ENCODE measurements at places on chromosomes 5 and 9.

- DNase-seq = no peak
These were observed 485.1 kb downstream of the CSNK1G3 start for GRCh38 chr5:123997064-123997461.

- no peak for DNase-seq
These were observed 197.5 kb downstream of the PCSK5 start for GRCh38 chr9:76087976-76088375.

DNA sequence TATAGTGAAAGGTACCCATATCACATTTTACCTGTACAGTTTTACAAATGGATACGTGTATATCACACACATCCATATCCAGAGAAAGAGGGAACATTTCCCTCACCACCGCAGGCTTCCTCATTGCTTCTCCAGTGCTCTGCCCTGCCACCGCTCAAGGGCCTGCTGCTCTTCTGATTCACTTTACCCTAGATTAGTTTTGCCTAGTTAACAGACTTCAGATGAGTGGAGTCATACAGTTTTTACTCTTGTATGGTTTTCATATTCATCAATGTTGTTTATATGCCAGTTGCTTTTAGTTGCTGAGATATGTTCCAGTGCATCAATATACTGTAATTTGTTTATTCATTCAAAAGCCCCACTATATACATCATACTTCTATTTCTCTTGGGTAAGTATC is 53.9 kb upstream of the POMT1 start:
- DNase-seq = no peak

GRCh38 chr5:156526081-156526925 is 199.3 kb downstream of the SGCD start:
- no peak for DNase-seq

GRCh38 chr5:135038813-135039270 is 4.8 kb upstream of the PITX1 start:
- no peak for DNase-seq

DNA sequence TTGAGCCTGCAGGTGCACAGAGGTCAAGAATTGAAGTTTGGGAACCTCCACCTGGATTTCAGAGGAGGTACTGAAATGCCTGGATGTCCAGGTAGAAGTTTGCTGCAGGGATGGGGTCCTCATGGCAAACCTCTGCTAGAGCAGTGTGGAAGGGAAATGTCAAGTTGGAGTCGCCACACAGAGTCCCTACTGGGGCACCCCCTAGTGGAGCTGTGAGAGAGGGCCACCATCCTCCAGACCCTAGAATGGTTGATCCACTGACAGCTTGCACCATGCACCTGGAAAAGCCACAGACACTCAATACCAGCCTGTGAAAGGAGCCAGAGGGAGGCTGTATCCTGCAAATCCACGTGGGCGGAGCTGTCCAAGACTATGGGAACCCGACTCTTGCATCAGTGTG is 78.0 kb downstream of the GABRA1 start:
- DNase-seq = no peak

DNA sequence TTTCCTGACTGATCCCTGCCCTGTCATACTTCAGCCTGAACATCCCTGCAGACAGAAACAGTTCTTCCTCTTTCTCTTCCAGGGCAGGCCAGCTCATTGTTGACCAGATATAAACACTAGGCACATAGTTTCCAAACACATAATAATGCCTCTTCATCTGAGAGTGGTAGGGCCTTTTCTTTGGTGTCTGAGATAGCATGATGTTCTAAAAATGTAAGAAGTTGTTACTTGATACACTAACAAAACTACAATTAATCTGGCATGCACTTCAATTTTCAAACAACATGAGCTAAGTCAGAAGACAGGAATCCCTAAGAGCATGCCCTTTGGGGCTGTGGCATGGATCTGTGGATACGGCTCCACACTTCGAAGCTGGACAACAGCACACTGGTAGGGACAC is 246.6 kb downstream of the SPOCK1 start:
- no peak for DNase-seq

- DNase-seq = no peak
These were observed 14.2 kb upstream of the AGGF1 start for GRCh38 chr5:77015938-77016569.

DNA sequence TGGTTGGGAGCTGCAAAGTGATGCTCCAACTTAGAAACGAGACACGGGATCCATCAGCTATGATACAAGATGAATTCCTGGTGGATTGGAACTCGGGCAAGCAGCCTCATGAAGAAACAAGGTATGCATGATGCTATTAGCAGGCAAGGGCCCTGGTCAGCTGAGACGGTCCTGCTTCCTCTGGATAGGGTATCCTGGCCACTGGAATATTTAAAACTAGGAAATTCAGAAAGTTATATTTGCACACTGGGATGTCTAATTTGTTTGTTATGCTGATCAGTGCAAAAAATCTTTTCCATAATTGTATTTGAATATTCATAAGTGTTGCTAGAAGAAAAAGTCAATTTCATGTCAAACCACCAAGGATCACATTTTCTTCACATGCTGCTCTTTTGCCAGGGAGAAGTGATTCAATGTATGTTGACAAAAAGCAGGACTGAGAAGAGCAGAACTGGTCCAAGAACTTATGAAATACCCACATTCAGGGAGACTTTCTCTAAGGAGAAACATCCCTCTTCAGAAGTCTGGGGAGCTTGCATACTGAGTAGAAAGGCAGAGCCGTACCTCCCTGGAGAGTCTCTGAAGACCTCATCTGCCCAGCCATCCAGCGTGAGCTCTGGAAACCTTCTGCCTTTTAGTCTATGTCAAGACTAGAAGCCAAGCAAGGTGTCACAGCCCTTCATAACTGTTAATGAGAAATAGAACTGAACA is 6.7 kb upstream of the NXNL2 start:
- no peak for DNase-seq

GRCh38 chr9:105194234-105194633 is 50.2 kb upstream of the SLC44A1 start:
- DNase-seq = no peak

GRCh38 chr9:118215549-118215948 is 511.3 kb downstream of the TLR4 start:
- no peak for DNase-seq

DNA sequence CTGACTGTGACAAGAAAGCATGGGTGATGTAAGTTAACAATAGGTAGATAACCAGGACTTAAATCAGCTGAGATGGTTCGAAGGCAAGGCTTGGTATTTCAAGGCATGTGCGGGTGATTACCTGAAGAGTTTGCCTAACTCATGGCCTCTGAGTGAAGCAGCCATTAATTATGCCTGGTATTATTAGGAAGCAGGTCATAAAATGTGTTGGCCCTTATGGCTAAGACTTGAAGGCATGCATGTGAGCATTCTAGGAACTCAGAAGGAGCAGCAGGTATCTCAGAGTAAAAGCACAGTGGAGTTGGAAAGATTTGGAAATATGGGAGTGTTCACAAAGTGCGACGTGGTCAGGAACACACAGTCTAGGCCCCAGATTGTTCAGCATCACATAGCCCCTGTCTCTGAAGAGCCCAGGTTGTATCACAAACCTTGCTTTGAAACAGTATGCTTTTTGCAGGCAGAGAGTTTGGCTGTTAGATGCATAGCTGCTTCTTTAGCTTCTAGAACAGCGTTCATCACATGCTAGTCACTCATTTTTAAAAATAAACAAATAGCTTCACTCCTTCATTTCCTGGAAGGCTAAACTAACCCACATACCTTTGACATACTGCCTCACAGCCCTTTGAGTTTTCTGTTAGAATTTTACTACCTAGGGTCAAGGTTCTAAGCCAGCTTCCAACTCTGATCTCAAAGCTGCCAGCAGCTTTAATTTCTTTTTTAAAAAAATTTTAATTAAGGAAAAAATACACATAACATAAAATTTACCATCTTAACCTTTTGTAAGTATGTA is 2.1 kb downstream of the HEXB start:
- no peak for DNase-seq

GRCh38 chr9:100601216-100601615 is 23.3 kb downstream of the CAVIN4 start:
- peak; percentile 36 for DNase-seq

DNA sequence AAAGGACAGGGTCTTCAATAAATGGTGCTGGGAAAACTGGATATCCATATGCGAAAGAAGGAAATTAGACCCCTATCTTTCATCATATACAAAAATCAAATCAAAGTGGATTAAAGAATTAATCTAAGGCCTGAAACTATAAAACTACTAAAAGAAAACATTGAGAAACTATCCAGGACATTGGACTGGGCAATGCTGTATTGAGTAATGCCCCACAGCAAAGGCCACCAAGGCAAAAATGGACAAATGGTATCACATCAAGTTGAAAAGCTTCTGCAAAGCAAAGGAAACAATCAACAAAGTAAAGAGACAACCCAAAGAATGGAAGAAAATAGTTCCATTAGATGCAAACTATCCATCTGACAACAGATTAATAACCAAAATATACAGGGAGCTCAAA is 72.3 kb downstream of the STRBP start:
- DNase-seq = no peak

GRCh38 chr5:177355868-177356168 is 1.9 kb upstream of the RGS14 start:
- no peak for DNase-seq

DNA sequence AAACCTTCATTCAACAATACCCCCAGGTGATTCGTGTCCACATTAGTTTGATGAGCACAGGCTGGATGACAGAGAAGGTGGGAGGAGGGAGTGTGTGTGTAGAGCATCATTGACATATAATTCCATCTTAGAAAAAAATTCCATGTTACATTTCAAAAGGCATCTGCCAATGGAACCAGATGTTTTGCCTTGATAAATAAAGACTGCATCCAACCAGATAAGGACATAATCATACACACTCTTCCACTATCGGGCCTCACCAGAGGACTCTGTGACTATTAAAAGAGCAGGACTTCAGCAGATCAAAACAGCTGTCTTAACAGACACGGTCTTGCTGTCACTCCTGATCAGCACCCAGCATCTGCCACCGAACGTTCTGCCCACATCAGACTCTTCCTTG is 96.4 kb upstream of the SPIN1 start:
- DNase-seq = no peak

- DNase-seq = no peak
These were observed 5.2 kb downstream of the FAT2 start for GRCh38 chr5:151585970-151586369.

- no peak for DNase-seq
These were observed 117.4 kb downstream of the SLIT3 start for GRCh38 chr5:169183576-169183975.

DNA sequence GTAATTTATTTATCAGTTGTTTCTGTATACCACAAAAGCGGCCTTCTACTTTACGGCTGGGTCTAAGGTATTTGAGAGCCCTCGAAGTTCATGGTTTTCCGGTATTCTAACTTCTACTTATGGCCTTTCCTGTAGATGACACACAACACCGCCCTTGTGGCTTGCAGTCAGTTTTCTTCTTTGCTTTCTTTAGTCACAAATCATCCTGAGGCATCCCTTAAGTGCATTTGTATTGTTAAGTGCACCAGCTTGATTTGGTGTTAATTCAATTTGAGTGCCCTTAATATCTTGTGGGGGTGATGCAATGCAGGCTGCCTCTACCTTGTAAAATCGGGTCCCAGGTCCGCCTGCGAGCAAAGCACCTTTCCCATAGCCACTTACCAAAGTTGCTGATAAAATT is 511.9 kb downstream of the CCDC171 start:
- no peak for DNase-seq

GRCh38 chr5:15020736-15021135 is 149.2 kb upstream of the ANKH start:
- DNase-seq = no peak

DNA sequence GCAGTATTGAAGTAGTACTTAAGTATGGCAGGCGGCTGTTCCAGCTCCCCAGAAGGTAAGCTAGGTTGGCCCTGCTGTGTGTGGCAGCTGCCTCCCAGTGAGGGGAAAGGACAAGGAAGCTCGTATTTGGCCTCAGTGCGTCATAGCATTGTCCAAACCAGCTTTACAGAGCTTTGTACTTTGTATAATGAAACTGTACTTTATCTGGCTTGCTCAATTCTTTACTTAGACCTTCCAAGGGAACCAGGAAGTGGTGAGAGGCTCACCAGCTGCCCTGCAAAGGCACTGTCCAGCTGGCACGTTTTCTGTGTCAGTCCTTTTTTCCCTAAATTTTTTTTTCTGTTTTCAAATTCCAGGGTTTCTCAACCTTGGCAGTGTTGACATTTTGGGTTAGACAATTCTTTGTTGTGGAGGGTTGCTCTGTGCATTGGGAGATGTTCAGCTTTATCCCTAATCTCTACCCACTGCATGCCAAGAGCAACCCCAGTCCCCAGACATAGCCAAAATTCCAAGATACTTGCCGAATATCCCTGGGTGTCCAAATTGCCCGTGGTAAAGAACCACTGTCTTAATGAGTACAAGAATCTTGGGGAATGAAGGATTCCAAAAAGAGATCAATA is 474.5 kb downstream of the LRRC70 start:
- DNase-seq = no peak

DNA sequence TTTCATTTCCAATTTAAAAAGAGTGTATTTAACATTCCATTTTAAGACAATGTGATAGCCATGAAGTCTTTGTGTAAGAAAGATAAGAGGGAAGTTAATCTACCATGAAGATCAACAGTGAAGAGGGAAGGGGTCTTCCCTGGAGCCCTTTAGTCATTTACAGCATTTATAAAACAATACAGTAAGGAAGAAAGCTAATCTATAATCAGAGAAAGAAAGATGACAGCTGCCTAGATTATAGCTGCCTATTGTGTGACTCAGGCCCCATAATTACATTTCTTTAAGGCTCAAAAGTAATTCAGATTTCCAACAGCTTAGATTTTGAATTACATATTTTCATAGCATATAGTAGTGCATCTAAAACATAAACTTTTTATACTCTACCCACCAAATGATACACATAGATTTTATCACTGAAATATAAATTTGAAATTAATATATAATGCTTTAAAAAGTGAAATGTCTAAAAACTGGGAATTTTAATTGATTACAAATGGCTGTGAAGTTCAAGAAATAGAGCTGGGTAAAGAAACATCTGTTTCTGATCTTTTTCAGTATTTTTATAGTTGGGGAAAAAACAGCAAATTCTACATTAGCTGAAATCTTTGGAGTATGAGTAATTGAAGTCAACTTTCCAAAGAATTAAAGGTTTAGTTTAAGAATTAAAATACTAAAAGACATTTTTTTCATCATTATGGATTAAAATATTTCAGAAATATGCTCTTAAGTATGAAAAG is 89.6 kb downstream of the RIC1 start:
- DNase-seq = no peak

DNA sequence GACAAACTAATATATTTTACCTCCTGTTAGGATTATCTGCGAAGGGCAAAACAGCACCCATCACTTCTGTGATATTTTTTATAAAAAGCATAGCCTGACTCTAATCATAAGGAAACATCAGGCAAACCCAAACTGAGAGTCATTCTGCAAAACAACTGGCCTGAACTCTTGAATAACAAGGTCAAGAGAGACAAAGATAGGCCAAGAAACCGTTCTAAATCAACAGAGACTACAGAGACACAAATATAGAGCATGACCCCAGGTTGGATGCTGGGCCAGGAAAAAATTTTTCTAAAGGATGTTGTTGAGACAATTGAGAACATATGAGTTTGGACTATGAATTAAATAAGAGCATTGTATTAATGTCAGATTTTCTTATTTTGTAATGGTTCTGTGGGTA is 384.9 kb downstream of the NFIB start:
- no peak for DNase-seq

- DNase-seq = no peak
These were observed 224.5 kb upstream of the CDH6 start for GRCh38 chr5:30968971-30969370.

Measured in stimulated activated naive CD8-positive, alpha-beta T cell treated with anti-CD3 and anti-CD28 coated beads, Interleukin-15, Interleukin-2, amounts not matched to agents 100 U/mL and 50 U/mL, for 24 hours (primary cell).